Posterior cingulate gyrus (tissue), 11 donors: ENCODE measurements at places on chromosomes 2 and 18.
A peak's percentile ranks its signal among the peaks of the same experiment; 100 is the strongest.

GRCh38 chr2:39558906-39559305 lies 106.8 kb upstream of the TMEM178A start:
- no peak for DNase-seq

- DNase-seq, result no peak
Observed at GRCh38 chr2:239407112-239407511, 6.3 kb upstream of the HDAC4 start.

- no peak for DNase-seq
Observed at GRCh38 chr2:241155936-241156335, 5.7 kb downstream of the PPP1R7 start.

- DNase-seq, result peak; percentile 91
Observed at GRCh38 chr2:58925676-58926081, 684.6 kb upstream of the FANCL start.

DNA sequence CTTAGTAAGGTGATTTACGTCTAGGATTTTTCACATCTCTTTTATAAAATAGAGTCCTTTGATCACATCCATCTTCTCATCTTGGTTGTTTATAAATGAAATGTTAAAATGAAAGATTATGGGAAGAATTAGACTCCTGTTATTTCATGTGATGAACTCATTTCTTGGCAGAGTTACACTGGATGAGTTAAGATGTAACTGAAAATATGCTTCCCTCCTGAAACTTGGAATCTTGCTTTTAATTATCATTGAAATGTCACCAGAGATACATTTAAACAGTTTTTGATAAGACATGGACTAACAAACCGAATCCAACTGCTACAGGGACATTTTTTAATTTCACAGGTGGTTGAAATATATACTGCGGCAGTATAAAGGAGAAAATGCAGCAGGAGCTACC lies 274.0 kb downstream of the DLGAP1 start:
- no peak for DNase-seq

DNA sequence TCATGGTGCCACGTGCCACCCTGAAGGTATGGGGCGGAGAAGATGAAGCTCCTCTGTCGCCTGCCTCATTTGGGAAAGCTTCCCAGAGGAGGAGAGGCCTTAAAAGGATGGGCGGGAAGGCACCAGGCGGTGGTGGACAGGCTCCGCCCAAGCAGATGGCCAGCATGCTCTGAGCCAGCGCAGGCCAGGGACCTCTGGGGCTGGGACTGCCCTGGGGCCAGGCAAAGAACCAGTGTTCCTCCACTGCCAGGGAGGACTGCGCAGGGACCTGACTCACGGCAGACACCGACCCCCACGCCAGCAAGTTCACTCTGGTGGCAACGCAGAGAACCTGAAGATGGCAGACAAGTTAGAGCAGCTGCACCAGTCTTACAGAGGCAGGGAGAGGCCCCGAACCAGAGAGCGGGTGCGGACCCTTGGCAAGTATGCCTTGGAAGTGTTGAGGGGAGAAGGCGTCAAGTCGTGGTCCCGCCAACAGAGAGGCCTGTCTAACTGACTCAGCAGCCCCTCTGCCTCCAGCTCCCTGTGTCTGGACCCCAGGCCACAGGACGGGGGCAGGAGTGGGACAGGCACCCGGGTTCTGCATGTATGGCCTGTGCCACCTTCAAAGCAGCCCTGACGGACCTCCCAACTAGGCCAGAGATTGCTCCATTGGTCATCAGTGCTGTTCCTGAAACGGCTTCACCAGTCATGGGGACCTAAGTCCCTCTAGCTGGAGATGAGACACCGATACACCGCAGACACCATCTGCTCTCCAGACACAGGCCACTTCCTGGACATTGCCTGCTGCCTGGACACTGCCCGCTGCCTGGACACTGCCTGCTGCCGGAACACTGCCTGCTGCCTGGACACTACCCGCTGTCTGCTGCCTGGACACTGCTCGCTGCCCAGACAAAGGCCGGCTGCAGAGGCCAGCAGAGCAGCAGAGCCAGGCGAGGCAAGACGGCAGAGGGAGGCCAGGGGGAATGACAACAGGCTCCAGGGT lies 124.7 kb downstream of the HDAC4 start:
- DNase-seq, result peak; percentile 44

DNA sequence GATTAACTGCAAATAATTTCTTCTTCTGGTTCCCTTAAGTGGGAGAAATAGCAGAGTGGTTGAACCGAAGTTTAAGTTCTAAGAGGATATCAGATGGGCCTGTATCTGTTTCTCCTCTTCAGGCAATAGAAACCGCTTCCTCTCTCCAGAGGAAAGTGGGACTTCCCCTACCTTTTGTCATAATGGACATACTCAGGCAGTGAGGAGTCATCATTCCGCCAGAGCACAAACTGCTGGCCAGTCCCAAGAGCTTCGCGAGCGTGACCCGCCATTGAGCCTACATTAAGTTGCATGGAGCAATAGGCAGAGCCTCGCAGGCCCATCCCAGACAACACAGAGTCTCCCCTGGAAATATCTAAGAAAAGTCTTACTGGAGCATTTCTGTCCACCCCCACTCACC lies 158.9 kb downstream of the LDLRAD4 start:
- no peak for DNase-seq

GRCh38 chr2:215466097-215466909 lies 30.4 kb upstream of the FN1 start:
- DNase-seq, result no peak

- no peak for DNase-seq
Observed at GRCh38 chr2:30339071-30339470, 107.7 kb downstream of the LBH start.

DNA sequence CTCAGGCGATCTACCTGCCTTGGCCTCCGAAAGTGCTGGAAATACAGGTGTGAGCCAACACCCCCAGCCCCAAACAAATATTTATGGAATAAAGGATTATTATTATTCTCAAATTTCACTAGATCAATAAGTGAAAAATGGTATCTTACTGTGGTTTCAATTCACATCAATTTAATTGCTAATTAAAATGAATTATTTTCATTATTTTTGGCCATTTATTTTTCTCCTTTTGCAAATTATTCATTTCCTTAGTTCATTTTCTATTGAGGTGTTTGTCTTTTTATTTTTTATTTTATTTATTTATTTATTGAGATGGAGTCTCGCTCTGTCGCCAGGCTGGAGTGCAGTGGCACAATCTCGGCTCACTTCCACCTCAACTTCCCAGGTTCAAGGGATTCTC lies 11.9 kb upstream of the HS6ST1 start:
- no peak for DNase-seq

GRCh38 chr2:10608273-10608672 lies 81.5 kb downstream of the NOL10 start:
- no peak for DNase-seq

DNA sequence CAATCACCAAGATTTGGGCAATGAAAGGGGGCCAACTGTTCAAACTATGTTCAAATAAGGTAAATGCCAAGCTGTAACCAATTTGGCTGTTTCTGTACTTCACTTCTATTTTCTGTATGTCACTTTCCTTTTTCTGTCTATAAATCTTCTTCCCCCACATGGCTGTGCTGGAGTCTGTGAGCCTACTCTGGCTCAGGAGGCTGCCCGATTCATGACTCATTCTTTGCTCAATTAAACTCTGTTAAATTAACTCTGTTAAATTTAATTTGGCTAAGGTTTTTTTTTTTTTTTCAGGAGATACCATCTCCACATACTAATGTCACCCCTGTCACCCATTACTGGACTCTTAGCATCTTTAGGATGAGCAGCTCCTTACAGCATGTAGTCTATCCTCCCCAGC lies 178.8 kb upstream of the TWIST2 start:
- DNase-seq, result no peak

GRCh38 chr2:102297891-102298290 lies 13.5 kb upstream of the IL1RL1 start:
- no peak for DNase-seq

DNA sequence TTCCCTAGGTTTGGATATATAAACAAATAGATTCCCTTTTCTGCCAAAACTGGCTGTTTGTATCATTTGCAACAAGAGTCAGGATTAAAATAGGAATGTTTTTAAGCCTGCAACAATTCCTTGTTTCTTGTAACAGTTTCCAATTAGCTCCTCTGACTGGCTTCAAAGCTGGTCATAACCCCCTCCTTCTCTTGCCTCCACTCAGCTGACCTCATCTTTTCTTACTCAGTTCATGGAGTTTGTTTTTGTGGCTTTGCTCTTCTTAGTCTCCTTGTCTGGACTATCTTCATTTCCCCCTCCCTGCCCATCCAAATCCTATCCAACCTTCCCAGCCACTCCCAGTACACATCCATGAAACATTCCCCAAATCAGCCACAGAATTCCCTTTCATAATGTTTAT lies 14.3 kb upstream of the RAPH1 start:
- DNase-seq, result no peak

GRCh38 chr2:98308532-98308931 lies 37.7 kb upstream of the CNGA3 start:
- DNase-seq, result no peak

DNA sequence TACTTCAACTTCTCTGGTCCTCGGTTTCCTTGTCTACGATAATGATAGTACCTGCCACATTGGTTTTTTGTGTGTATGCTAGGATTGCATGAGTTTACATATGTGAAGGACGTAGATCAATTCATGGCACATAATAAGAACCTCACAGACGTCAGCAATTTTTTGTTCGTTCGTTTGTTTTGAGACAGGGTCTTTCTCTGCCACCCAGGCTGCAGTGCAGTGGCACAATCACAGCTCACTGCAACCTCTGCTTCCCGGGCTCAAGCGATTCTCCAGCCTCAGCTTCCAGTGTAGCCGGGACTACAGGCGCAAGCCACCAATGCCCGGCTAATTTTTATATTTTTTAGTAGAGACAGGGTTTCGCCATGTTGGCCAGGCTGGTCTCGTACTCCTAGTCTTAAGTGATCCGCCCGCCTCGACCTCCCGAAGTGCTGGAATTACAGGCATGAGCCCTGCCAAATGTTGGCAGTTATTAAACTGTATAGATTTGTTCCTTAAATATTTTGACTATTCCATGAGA lies 756 bp upstream of the SLC35F5 start:
- peak; percentile 3 for DNase-seq

GRCh38 chr2:73983322-73984202 lies 1.1 kb upstream of the TET3 start:
- no peak for DNase-seq

GRCh38 chr2:9774266-9774665 lies 69.0 kb upstream of the TAF1B start:
- DNase-seq, result no peak

GRCh38 chr2:73736378-73736777 lies 767 bp downstream of the TPRKB start:
- no peak for DNase-seq

GRCh38 chr2:65057391-65058052 lies 1.3 kb downstream of the CEP68 start:
- DNase-seq, result no peak
